ENCODE measurements at places on chromosomes 1 and 21.
A peak's percentile ranks its signal among the peaks of the same experiment; 100 is the strongest.

DNA sequence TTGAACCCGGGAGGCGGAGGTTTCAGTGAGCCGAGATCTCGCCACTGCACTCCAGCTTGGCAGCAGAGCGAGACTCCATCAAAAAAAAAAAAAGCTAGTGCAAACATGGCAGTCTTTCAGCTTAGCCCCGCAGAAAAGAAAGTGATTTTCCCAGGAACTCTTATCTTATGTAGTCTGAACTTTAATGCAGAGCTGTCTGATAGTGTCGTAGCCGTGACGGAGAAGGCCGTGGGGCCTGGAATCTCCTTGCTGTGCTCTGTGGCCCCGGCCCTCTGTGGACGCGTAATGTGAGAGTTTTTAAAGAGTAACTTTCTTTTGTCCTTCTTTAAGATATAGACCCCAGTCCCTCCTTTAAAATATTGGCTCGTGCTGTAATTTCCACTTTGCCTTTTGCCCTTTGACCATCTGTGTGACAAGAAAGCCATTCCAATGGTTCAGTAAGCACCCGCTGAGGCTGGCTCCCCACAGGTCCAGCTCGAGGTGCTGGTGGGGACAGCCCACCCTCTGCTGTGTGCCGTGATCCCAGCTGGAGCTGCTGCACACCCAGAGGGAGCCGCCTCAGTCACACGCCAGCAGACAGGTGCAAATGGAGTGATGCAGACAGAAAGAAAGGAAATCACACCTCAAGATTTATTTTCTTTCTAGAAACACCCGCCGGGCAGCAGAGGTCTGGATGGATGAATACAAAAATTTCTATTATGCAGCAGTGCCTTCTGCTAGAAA lies 164.0 kb downstream of the PGBD5 start:
- DNase-seq: no peak

GRCh38 chr1:225526878-225527277 lies 99.0 kb upstream of the LBR start:
- no peak for DNase-seq

DNA sequence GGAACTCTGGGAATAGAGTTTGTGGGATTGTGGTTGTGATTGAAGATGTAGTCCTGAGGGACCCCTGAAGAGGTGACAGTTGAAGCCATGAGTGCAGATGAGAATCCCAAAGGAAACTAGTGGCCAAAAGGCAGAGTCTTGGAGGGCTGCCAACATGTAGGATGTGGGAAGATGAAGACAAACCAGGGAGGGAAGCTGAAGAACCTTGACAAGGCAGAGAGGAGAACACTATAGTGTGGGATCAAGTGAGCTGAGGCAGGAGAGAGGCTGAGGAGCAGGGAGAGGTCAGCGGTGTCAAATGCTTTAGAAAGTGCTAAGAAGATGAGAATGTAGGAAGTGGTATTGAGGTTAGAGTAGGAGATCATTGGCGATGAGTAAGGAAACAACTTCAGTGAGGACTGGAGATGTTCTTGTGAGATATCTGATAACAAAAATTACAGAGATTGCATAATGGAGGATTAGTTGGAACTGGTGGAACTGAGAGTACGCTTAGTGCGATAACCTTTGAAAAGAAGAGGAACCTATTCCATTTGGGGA lies 88.5 kb upstream of the VCAM1 start:
- DNase-seq: no peak

GRCh38 chr1:248862695-248862997 lies 3.8 kb upstream of the ZNF692 start:
- DNase-seq: no peak

DNA sequence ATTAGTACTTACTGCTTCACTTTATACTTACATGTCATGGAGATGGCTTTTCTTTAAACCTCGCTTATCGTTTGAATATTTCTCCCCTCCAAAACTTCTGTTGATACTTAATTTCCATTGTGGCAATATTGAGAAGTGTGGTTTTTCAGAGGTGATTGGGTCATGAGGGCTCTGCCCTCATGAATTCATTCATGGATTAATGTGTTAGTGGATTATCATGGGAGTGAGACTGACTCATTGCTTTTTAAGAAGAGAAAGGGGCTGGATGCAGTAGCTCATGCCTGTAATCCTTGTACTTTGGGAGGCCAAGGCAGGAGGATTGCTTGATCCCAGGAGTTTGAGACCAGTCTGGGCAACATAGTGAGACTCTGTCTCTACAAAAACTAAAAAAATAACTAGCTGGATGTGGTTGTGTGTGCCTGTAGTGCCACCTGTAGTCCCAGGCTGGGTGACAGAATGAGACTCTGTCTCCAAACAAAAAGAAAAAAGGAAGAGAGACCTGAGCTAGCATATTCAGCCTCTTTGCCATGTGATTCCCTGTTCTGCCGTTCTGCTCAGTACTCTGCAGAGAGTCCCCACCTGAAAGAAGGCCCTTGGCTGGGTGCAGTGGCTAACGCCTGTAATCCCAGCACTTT lies 30.2 kb downstream of the RABGAP1L start:
- no peak for DNase-seq

- peak; percentile 74 for DNase-seq
These were observed 22.6 kb upstream of the RNF187 start for GRCh38 chr1:228464487-228464983.

- DNase-seq: no peak
These were observed 252.4 kb upstream of the B3GALT2 start for GRCh38 chr1:193438771-193439170.

- DNase-seq: no peak
These were observed 13.0 kb downstream of the KRTCAP2 start for GRCh38 chr1:155160128-155160527.

- DNase-seq: no peak
These were observed 19.2 kb upstream of the VASH2 start for GRCh38 chr1:212930986-212931678.

DNA sequence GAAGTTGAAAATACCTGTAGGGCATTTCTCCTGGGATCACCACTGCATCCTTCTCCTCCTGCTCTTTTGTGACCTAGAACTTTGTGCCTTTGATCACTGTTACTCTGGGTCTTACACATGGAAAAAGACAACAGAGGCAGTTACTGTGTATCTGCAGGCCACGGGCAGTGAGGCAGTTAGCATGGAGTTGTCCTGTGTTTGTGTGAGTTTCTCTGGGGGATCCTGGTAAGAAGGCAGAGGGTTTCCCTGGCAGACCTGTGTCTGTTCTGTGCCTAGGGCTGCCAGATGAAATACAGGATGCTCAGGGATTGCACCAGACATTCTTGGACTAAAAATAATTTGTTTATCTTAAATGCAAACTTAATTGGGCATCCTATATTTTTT lies 44.4 kb upstream of the SCCPDH start:
- DNase-seq: no peak

GRCh38 chr1:3742439-3743298 lies 9.6 kb upstream of the CCDC27 start:
- no peak for DNase-seq

- no peak for DNase-seq
These were observed 9.4 kb downstream of the SOD1 start for GRCh38 chr21:31668651-31669491.

DNA sequence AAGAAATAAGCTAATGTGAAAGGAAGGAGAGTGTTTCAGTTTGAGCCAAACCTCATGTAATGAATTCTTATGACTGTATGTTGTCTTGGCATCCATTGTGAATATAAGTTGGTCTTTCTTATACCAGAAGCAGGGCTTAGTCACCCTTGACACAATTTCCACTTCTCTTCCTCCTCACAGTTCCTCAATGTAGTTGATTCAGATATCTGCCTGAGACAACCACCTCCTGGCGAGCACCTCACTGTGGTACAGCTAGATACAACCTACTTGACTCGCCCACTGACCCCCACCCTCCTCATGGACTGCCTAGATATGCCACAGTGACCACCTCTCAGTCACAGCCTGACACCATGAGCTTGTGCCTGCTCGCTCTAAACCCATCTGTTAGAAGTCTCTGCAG lies 45.6 kb downstream of the KYAT3 start:
- no peak for DNase-seq

DNA sequence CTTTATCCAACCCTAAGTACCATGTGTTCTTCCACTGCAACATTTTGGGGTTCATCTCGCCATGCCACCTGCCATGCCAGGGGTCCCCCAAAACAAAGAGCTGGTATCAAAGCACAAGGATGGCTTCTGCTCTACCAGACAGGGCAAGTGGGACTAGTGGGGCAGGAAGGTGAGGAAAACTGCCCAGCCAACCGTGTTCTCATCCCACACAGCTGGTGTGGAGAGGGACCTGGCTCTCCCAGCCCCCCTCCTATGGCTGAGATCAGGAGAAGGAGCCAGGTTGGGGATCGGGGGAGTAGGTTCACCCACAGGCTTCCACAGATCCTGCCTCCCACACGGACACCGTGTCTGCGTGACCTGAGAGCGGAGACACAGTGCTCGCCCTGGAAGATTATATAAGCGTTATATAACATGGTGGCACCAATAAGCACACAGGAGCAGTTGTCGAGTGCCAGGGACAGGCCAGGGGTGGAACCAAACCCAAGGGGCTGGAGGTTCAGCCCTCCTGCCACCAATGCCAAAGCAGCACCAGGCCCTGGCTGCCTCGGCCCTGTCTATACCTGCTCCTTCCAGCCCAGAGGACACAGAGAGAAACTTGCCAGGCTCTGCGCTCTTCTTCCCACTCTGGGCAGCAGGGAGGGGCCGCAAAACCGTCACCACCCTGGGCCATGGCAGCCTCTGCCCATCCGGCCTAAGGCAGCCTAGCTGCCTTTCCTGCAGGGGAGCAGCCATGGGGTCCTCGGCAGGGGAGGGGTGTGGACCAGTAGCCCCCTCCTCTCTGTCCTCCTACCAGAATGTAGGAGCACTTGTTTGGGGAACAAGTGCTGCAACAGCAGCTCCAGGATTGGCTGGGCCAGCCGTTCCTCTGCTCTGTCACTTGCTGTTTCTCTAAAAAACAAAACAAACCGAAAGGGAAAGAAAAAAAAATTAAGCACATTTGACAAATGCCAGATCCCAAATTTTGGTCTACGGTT lies 43.5 kb downstream of the CD34 start:
- DNase-seq: no peak

GRCh38 chr1:36366091-36366661 lies 19.5 kb downstream of the STK40 start:
- peak; percentile 45 for DNase-seq

GRCh38 chr1:89201106-89201794 lies 2.5 kb upstream of the GBP4 start:
- DNase-seq: no peak

GRCh38 chr1:87497380-87498203 lies 168.9 kb downstream of the LMO4 start:
- no peak for DNase-seq

DNA sequence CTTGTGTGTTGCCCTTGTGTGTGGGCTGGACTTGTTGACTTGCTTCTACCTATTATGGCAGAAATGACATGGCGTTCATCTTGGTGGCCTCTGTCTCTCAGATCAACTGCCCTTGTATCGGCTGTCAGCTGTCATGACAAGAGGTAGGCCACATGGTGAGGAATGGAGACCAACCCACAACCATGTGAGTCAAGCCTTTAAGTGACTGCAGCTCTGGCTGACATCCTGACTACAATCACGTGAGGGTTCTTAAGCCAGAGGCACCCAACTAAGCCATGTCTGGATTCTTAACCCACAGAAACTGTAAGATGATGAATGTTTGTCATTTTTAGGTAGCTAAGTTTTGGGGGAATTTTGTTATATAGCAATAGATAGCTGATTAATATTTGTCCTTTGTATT lies 82.1 kb downstream of the KCND3 start:
- DNase-seq: no peak

All from activated CD4-positive, alpha-beta T cell treated with anti-CD3 and anti-CD28 coated beads for 1 hour (primary cell).